ENCODE measurements at places on chromosomes 4 and X. TPM values are rescaled to one million over a fixed set of nuclear protein-coding genes. Genes with fewer than 3 reads are reported as not detected.

Gene CABS1
- not detected for total RNA-seq

Gene GAGE2A
- total RNA-seq: not detected

Gene CYP2U1
- total RNA-seq: 1.5 TPM

Gene GYPE
- 4.0 TPM for total RNA-seq

Gene CTAG1B
- not detected for total RNA-seq

Gene SOWAHB
- not detected for total RNA-seq

Data from Karpas-422 (cell line).